ENCODE measurements at places on chromosomes 7 and 10.
A peak's percentile ranks its signal among the peaks of the same experiment; 100 is the strongest.

- DNase-seq, result no peak
Measured at GRCh38 chr10:92757711-92758104, 68.0 kb downstream of the HHEX start.

GRCh38 chr7:100886936-100887515 lies 2.5 kb downstream of the UFSP1 start:
- no peak for DNase-seq

- no peak for DNase-seq
Measured at GRCh38 chr10:101617102-101617823, 29.1 kb downstream of the DPCD start.

- DNase-seq, result no peak
Measured at GRCh38 chr10:45646384-45647050, 26.1 kb downstream of the ZFAND4 start.

- no peak for DNase-seq
Measured at GRCh38 chr10:6838118-6838517, 258.0 kb upstream of the PRKCQ start.

DNA sequence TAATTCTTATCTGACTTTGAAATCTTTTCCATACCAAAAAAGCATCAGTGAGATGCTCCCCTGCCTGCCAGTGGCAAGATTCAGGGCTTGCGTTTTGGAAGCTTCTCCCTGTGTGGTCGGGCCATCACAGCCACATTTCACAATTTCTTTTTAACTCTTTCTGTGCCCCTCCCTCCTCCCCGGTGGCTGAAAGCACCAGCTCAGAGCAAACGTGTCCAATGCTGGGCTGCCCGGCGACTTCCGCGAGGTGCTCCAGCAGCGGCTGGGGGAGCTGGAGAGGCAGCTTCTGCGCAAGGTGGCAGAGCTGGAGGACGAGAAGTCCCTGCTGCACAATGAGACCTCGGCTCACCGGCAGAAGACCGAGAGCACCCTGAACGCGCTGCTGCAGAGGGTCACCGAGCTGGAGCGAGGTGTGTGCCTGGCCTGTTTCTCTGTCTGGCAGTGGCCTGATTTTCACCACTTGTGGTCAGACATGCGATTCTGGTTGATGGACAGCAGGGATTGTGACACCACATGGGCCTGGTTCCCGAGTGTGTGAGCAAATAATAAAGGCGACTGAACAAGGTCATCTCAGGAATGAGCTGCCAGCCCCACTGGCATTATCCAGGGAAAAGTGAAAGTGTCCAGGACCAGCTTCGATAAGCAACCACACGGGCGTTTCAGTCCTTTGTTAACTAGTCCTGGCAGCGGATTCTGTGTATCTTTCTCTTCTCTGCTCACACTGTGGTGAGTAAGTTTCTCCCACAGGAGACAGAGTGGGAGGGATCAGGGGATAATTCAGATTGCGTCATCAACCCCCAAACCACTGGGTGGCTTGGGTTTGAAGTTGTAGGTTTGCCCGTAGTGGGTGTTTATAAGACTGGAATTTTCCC lies 2.6 kb downstream of the NPTX2 start:
- DNase-seq, result peak; percentile 33

DNA sequence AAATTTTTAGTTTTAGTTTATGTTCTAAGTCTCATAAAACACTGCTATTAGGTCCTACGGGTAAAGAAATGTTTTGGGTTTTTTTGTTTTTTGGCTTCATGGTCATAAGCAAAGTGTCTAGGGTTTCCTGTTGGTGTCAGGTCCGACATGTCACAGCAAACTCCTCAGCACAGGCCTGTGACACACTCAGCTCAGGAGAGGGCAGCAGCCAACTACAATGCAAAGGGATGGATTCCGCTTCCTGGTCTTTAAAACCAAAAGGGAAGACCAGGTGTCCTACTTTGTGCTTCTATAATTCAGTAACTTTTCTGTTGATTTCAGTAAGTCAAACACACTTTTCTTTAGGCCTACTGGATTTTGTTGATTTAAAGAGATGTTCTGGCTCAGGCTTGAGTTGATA lies 83.8 kb upstream of the MACROH2A2 start:
- DNase-seq, result peak; percentile 27

DNA sequence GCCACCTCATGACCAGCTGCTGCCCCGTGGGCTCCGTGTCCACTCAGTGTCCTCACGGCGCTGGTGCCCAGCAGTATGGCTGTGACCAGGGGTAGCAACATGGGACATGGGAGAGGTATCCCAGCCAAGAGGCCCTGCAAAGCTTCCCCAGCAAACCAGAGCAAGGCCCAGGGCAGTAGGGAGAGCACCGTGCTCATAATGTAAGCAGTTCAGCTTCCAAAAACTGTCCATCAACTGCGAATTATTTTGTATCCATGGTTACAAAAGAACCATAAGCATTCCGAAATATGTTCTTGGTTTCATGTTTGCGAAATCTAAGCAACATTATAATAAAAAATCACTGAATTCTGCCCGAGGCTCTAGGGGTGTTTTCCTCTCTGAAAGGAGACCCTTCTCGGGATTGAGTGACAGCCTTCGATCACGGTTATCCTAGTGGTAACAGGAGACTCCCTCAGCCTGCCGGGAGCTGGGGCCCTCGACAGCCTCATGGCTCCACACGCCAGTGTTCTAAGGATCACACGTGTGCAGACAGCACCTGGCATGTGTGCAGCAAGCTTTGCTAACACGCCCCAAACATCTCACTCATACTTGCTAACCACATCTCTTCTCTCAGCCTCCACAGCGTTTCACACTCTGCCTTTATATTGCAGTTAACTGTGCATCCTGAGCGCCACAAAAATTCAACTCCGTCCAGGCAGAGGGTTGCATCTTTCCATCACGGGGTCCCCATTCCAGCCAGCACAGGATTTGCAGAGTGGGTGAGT lies 117.6 kb downstream of the DIP2C start:
- DNase-seq, result no peak

DNA sequence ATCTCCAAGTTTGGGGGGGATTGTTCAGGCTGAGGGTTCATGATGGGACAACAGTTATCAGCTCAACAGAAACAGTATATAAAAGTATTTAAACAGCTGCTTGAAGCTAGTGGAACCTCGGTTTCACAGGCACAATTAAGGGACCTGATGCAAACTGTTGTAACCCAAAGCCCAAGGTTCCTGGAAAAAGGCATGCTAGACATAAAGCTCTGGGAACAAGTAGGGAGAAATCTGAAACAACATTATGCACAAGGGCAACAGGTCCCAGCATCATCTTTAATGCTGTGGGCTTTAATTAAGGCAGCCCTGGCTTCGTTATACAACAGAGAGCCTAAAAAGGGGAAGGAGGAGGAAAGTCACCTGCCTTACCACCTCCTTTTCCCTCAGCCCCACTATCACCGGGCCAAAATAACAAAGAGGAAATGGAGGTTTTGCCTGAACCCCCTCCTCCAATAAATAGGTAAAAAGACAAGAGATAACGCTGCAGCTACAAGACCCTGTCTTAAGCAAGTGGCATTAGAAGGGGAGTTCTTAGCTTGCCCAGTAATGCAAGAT lies 83.2 kb upstream of the GPR22 start:
- no peak for DNase-seq

DNA sequence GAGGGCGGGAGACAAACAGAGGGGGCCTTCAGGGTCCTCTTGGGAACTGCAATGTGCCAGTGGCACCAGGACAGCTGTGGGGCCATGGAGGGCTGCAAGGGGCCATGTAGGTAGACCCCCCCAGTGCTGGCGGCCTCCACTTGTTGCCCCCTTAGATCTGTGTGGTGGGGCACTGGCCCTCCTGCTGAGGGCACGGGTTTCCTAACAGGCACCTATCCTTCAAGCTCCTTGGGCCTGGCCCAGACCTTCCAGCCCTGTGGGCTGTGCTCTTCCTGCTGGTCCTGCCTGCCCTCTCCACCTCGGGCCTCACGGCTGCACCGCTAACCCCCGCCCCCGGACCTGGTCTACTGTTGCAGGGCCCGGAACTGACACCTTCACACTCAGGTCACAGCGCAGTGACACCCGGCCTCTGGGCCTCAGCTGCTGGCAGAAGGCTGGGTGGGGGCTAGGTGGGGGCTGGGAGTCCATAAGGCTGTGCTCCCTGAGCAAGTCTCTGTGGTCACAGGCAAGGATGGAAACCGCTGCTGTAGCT lies 12.6 kb downstream of the RASGEF1A start:
- DNase-seq, result no peak

- DNase-seq, result no peak
Measured at GRCh38 chr10:90992462-90992861, 71.6 kb upstream of the ANKRD1 start.

DNA sequence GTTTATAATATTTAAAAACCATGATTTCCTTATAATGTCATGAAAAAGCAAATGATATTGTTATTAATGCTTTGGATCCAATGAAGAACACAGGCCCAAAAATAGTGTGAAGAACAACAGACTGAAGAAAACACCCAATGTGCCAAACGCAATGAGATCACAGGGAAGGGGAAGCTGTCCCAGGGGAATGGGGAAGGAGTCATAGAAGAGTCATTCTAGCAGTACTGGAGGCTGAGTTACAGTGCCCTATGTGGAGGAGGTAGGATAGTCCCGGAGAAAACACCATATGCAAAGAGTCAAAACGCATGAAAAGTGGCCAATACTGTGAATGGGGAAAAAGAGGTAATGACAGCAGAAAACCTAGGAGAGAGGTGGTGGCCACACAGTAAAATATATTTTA lies 50.9 kb downstream of the TPK1 start:
- no peak for DNase-seq

DNA sequence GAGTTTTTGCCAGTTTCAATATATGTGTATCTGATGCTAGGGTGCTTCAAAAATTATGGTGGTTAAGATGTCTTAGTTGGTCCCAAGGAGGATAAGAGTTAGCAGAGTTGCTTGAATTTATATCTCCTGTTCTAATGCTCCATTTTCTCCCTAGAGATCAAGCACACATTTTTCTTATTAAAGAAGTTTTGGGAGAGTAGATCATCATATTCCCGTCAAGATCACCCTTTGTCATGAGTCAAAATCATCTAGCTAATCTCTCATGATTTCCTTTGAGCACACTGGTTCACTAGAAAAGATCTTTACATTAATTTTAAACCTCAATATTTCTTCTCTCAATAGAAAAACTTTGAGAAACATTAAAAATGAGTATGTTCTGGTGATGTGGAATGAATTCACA lies 429.9 kb upstream of the SEMA3A start:
- DNase-seq, result no peak

GRCh38 chr7:6268907-6269306 lies 3.5 kb downstream of the CYTH3 start:
- no peak for DNase-seq

DNA sequence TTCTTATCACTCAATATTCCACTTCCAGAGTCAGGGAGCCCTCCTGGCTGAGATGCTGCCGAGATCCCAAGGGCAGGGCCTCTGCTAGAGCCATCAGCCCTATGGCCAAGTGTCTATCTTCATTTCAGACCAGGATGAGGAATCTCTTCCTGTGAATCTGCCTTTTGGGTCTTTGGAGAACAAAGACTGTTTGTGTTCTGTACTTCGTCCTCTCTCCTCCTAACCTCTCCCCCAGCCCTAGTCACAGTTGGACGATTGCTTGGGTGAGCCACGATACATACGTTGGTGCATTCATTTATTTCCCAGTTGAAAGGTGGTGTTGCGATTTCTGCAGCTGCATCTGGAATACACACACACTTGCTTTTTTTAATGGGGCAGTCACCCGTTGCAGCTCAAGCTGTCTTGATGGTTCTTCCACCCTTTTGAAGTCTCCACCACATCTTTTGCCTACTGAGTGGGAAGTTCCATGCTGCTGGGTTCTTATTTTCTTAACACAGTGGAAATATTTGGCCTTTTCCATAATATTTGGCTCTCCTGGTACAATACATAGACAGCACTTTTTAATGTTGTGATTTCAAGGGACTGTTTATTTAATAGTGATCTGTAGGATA lies 26.7 kb downstream of the SH3PXD2A start:
- no peak for DNase-seq

DNA sequence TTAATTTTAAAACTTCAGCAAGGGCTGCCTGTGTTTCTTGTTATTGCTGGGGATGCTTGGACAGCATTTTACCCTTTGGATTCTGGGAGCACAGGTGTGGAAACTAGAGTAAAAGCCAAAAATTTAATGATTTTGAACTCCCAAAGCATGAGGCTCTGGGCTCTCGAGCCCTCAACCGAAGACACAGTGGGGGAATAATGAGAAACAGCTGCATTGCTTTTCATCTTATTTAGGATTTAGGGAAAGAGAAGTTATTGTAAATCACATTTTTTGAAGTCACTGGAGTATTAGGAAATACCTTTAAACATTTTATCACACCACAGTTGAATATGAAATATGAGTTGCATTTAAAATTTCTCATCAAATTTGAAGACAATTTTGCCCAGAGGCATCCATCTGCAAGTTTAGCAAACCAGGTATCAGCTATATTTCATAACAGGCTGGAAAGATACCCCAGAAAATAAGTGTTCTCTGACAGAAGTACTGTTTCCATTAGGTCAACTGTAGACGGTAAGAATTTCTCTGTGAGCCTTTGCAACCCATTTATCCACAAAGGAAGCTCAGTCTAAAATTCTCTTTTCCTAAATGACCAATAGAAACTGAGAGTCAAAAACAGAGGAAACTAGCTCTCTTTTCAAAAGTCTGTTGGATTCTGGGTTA lies 290.6 kb upstream of the PHYHIPL start:
- no peak for DNase-seq

GRCh38 chr7:143237366-143237765 lies 15.5 kb downstream of the TAS2R40 start:
- no peak for DNase-seq

DNA sequence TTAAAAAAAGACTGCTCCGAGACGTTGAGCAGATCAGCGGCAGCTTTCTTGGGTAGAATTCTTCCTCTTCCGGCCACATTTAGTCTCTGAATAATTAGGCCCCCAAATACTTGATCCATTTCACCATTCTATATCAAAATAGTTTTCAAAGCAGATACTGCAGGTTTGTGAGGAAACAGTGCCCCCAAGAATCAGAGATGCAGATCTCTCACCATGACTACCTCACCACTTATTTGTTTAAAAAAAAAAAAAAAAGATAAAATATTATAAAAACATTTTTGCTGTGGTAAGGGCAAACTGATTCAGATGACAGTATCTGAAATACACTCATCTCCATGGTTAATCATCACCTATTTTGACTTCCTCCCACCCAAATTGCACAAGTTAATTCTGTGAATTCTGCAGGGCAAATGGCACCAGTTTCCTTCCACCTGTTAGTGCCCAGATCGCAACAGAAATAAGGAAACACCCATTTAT lies 210.4 kb downstream of the FAM107B start:
- no peak for DNase-seq

- no peak for DNase-seq
Measured at GRCh38 chr10:24802378-24802777, 78.7 kb upstream of the ARHGAP21 start.

- DNase-seq, result no peak
Measured at GRCh38 chr7:121330053-121330833, 1.4 kb downstream of the WNT16 start.

DNA sequence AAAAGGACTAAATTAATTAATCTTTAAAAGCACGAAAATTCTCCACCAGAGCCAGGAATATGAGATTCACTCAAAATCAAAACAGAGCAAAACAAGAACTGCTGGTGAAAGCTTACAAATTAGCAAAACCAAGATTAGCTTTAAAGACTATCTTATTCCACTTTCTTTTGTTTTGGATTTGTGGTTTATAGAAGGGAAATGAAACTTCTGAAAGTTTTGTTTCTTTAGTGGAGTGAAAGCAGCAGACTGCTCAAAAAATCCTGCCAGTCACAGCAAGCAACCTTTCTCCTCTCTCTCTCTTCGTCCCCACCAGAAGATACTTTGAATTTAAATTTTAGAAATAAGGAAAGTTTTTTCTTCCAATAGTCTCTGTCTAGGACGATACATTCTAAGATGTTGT lies 7.8 kb downstream of the ACTA2 start:
- no peak for DNase-seq

- DNase-seq, result no peak
Measured at GRCh38 chr7:151339651-151340382, 1.8 kb upstream of the NUB1 start.

- no peak for DNase-seq
Measured at GRCh38 chr7:157027568-157028198, 17.2 kb upstream of the MNX1 start.
